CD4-positive, alpha-beta memory T cell (primary cell): ENCODE measurements at places on chromosomes 7 and 10.

DNA sequence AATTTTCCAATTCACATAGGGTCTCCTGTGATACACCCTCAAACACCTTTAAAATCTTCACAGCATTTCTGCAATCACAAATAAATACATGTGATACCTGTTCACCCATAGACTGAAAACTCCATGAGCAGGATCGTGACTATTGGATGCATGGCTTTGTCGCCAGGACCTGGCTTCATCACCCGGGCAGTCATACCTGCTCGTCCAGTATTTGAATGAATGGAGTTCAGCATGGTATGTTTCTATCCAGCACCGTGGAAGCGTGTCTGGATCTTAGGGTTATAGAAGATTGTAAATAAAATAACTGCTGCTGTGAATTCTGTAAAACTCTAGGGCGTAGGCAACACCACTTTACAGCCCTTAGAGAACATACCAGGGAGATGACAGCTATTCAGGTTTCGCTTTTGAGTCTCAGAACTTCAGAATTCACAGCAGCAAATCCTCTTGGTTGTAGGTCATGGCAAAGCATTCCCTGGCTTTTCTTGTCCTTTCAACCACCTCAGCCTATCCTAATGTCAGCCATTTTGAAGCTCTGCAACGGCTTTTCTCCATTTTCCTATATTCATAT is 47.4 kb upstream of the USP6NL start:
- DNase-seq = no peak

GRCh38 chr10:6657196-6657595 is 77.1 kb upstream of the PRKCQ start:
- no peak for DNase-seq

- DNase-seq = no peak
These were observed 453 bp upstream of the GALNT17 start for GRCh38 chr7:71131256-71132126.

DNA sequence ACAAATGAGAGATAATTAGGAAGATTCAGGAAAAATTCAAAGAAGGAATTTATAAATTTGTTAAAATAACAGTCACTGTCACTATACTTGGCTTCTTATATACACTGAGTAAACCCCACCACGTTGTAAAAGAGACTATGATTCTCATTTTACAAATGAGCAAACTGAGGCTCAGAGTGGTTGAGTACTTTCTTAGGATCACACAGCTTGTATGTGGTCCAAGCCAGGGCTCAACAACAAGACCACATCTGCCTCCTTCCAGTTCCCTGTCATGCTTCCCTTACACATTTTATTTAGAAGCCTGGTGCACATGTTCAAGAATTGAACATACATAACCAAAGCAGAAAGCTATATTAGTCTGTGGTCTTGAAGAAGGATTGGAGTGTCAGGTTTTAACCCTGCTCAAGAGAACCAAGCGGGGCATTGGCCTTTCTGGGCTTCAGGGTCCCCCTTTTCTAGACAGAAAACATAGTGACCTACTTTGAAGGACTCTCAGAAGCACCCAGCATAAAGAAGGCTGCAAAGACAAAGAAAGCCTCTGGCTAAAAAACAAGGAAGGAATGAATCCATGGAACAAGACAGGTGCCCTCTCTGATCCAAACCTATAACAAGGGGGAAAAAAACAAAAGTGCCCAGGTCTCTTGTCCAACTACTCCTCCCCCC is 846 bp downstream of the MRLN start:
- no peak for DNase-seq

DNA sequence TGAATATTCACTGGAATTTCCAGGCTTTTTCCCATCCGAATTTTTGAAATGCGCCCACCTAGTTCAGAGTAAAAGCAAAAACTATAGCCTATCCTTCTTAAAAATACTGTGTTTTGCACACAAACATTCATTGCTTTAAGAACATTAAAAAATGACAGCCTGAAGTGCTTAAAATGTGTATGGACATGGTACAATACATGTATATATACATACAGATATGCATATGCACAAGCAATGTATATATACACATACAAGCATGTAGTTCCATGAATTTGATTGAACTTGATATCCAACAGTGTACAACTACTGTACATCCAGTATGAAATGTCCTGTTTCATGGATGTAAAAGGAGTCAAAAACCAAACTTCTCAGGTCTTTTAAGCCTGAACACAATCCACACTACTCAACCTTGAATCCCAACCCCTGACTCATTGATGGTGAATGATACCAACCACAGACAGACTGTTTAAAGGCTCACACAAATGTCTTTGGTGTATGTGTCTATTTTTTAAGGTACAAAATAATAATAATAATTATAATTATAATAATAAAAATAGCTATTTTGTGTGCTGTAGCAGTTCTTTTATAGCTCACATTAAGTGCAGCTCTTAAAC is 14.8 kb downstream of the INHBA start:
- DNase-seq = no peak

GRCh38 chr10:131089150-131089549 is 222.4 kb downstream of the TCERG1L start:
- no peak for DNase-seq

GRCh38 chr10:86960863-86961434 is 2.5 kb downstream of the SNCG start:
- no peak for DNase-seq

- no peak for DNase-seq
These were observed 33.5 kb downstream of the HYCC1 start for GRCh38 chr7:22980422-22980821.

DNA sequence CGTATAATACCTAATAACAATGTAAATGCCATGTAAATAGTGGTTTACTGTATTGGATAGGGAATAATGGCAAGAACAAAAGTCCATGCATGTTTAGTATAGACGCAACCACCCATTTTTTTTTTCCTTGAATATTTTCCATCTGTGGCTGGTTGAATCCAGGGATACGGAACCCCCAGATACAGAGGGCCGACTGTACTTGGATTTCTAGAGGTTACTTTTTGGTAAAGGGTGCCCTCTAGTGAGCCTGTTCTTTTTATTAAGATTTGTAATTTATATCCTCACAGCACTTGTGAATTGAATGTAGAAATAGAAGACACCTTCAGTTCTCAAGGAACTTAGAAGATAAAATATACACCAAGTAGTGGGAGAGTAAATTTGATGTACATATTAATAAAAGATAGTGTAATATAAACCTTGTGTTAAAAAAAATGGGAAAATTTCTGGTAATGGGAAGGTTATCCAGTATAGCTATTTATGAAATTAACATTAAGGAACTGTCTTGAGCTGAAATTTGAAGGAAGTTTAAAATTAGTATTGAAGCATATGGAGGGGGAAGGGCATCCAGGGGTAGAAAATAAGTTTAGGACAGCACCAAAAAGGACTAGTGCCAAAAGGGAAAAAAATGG is 32.0 kb downstream of the EXOC6 start:
- peak; percentile 28 for DNase-seq

- no peak for DNase-seq
These were observed 15.5 kb downstream of the STX1A start for GRCh38 chr7:73703757-73704639.

DNA sequence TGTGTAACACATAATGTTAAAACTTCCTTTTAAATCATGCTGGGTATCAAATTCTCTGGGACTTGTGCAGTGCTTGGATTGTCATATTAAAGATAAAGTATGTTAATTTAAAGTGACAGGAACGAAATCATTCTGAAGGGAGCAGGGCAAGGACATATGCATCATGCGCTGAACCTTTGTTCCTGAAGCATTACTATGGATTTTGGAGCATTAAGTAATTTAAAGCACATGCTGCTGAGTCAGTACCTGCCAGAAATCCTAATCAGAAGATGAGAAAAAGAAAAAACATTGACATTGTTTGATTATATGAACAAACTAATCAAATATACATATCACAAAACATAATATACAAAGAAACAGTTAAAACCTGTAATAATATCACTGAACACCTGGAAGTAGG is 101.4 kb downstream of the MICU1 start:
- DNase-seq = no peak

GRCh38 chr7:100063376-100063775 is 13.8 kb downstream of the ZSCAN21 start:
- no peak for DNase-seq

DNA sequence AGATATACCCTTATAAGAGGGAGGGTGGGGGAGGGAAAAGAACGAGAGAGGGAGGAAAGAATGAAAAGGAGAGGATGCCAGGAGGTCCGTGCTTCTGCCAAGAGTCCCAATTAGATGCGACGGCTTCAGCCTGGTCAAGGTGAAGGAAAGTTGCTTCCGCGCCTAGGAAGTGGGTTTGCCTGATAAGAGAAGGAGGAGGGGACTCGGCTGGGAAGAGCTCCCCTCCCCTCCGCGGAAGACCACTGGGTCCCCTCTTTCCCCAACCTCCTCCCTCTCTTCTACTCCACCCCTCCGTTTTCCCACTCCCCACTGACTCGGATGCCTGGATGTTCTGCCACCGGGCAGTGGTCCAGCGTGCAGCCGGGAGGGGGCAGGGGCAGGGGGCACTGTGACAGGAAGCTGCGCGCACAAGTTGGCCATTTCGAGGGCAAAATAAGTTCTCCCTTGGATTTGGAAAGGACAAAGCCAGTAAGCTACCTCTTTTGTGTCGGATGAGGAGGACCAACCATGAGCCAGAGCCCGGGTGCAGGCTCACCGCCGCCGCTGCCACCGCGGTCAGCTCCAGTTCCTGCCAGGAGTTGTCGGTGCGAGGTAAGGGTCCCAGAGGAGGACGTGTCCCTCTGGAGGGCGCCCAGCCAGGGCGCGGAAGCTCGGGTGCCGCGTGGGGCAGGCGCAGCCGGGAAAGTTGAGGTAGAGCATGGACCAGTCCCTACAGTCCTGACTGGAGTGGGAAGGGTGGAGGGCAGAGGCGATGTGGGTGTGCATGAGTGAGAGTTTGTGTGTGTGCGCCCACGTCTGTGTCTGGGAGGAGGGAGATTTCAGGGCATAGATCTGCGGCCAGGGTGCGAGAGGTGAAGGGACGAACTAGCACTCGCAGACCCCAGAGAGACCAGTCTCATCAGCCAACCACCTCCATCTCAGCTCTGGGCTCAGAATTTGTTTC is 844 bp downstream of the GRM3 start:
- no peak for DNase-seq

GRCh38 chr10:1515780-1516491 is 221.4 kb downstream of the ADARB2 start:
- DNase-seq = no peak

DNA sequence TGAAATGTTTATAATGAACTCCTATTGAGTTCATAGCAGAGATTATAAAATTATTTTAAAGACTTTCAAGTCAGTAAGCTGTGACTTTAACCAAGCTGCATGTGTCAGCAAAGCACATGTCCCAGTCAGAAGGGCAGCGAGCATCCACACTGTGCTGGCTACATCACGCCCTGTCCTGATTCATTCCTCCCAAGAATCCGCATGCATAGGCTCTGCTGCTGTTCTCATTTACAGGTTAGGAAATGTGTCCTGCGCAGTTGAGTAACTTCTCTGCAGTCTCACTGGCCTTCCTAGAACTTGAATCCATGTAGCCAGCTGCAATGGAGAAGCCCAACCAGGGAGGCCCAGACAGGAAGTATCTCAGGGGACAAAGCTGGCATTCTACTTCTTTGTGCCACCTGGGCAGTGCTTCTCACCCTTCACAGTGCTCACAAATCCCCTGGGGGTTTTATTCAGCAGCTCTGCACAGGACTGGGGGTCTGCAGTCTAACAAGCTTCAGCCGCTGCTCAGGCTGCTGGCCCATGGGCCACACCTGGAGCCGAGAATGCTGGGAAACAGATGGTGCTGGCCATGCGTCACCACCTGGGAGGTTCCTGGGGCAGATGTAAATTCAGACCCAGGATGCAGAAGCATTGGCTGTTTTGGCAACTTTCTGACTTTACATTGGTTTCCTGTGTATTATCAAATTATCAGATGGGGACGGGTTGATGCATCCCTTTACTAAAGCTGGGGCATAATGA is 192.8 kb upstream of the GDF10 start:
- DNase-seq = no peak

GRCh38 chr10:127319271-127319670 is 122.9 kb upstream of the INSYN2A start:
- no peak for DNase-seq

GRCh38 chr7:136677471-136678365 is 190.7 kb upstream of the CHRM2 start:
- no peak for DNase-seq

GRCh38 chr10:5656737-5657579 is 9.4 kb downstream of the ASB13 start:
- no peak for DNase-seq

GRCh38 chr7:88291398-88292173 is 15.1 kb downstream of the STEAP4 start:
- DNase-seq = no peak

- DNase-seq = no peak
These were observed 446.0 kb downstream of the PARD3 start for GRCh38 chr10:34369120-34369519.

- DNase-seq = no peak
These were observed 1024.2 kb downstream of the GRM8 start for GRCh38 chr7:126228356-126229061.

GRCh38 chr10:91924212-91925021 is 847 bp downstream of the BTAF1 start:
- DNase-seq = no peak

- no peak for DNase-seq
These were observed 51.3 kb downstream of the AOC1 start for GRCh38 chr7:150903606-150904005.

DNA sequence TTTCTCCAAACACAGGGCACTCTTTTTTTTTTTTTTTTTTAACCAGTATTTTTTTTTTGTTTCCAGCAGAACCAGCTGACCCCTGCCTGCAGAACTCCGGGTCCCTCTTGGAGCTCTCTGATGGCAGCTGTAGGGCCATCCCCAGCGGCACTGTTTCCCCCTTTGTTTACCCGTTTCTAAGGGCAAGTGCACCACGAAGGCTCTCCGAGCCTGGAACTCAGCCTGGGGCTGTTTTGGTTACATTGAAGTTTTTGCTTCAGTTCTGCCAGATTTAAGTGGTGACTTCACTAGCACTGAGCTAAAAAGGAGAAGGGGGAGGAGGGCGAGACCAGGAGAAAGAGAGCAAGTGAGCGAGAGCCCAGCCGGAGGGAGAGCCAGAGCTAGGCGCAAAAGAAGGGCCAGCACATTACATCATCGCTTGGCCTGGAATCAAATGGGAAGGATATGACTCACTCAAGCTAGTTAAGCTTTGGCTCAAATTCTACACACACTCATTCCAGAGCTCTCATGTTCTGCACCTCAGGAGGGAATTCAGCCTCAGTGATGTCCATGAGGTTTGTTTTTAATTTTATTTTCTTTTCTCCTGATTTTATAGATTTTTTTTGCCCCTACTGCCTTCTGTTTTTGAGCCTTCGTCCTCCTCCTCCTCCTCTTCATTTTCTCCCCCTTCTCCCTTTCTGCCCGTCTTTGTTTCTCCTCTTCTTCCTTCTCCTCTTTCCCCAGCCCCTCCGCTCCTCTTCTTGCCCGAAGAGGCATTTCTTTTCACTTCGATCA is 272.3 kb downstream of the TRIL start:
- DNase-seq = no peak
